Activated CD8-positive, alpha-beta memory T cell treated with anti-CD3 and anti-CD28 coated beads for 1 hour (primary cell): ENCODE measurements at places on chromosomes 7 and 10.

- no peak for DNase-seq
These were observed 9.5 kb upstream of the ING3 start for GRCh38 chr7:120941064-120941463.

DNA sequence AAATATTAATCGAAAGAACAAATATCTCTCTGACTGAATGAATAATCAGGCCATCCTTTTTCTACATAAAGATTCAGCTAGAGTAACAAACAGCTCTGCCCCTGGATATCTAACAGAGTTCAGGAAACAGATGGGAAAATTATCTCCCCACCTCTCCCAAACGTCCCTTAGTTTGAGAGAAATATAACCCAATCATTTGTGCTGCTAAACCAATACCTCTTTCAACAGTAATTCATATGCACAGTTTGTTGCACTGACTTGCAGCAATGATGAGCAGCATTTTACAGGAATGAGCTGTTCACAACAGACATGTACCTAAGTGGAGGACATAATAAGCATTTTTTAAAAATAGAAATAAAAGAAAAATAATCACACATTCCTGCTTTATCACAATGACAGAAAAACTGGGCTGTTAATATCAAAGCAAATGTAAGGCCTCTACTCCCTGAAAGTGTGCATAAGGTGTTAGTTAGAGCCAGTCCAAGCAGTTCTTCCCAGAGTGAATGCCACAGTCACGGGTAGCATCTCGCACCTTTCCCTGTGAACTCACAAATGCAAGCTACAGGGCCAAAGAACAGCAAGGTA is 2.3 kb downstream of the CREB3L2 start:
- no peak for DNase-seq

DNA sequence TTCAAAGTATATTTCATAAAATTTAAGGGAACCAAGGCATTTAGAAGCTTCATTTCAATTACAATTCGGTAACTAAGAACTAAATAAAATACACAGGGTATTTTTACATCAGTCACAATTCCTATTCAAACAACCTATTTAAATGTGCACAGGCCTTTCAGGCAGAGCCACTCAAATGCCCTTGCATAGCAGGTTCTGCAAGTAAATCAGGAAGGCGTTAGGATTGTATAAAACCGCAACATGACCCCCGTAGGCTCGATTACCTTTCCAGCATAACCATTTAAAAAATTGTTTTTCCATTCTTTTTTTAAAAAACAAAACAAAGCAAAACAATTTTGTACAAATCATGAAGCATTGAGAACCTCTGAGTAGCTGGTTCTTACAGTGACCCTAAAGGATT is 289.9 kb upstream of the SP8 start:
- no peak for DNase-seq

DNA sequence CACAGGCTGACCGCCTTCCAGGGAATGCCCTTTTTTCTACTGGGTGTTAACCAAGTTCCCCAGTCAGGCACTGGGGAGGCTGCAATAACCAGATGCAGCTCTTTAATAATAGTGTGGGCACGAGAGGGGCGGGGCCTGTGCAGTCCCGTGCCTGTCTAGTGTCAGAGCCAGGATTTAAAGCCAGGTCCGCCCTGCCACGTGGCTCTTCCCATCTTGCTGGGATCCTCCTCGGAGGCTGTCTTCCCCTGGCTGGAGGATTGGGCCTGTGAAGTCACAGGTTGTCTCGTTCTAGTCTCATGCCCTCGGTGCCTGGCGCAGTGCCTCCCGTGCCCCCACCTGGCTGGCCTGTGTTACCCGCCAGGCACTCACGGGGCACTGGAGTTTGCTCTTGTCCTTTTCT is 25.2 kb downstream of the TMEM120A start:
- no peak for DNase-seq

DNA sequence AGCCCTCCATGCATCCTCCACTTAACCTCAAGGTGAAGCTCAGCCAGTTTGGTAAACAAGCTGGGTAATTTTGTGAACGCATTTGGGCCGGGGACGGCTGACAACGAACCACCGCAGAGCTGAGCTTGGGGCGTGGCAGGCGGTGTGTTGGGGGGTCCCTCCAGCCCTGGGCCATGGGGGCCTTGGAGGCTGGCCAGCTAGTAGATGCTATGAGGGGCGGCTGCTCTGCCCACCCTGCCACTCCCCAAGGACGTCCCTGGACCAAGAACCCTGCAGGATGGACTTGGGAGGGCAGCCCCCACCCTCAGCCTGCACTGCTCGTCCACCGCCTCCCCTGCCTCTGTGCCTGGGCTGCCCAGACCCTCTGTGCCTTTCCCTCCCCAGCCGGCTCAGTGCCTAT is 12.0 kb upstream of the SCART1 start:
- no peak for DNase-seq

DNA sequence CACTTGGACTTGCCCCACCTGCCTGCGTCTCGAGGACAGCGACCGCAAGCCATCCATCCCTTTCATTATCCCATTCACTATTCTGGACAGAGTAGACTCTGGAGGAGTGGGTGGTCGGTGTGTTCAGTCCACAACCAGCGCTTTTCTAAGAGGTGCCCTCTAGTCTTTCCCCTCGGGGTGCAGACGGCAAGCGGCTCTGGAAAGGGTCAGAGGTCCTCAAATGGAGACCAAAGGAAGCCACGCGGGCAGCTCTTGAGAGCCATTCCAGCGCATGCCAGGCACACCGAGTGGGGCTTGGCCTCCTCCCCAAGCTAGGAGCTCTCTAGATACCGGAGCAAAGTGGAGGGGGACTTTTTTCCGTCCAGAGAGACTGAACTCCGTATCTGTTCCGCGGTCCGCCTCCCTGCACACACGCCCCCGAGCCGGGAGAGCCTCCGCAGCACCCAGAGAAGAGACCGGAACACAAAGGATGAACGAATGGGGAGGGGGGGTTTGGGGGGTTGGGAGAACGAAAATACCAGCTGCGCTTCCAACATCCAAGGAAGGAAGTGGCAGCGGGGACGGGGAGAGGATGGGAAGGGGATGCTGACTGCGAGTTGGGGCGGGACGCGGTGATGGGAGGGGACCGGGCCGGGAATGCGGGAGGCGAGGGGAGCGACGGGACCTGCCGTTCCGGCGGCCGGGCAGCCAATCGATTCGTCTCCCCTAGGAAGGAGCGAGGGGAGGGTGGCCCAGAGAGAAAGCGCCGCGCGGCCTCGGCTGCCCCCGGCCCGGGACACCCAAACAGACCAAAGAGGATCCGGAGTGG is 515 bp downstream of the GSDME start:
- no peak for DNase-seq

GRCh38 chr7:32071466-32072091 is 1.4 kb upstream of the PDE1C start:
- DNase-seq = no peak

DNA sequence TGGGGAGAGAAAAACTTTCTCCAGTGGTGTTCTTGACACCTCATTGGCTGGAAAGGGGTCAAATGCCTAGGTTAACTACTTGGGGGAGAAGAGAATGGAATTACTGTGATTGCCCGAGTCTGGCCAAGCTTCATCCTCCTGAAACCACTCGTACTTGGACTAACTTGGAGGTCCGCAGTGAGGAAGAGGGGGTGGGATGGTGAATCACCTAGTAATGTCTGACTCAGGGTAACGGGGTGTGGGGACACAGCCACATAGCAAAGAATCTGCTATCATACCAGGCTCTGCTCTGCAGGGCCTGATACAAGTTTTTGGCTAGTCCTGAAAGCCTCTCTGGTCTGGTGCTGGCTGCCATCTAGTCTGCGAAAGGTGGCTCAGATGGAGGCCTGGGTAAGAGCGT is 190.9 kb downstream of the RPS24 start:
- DNase-seq = no peak

DNA sequence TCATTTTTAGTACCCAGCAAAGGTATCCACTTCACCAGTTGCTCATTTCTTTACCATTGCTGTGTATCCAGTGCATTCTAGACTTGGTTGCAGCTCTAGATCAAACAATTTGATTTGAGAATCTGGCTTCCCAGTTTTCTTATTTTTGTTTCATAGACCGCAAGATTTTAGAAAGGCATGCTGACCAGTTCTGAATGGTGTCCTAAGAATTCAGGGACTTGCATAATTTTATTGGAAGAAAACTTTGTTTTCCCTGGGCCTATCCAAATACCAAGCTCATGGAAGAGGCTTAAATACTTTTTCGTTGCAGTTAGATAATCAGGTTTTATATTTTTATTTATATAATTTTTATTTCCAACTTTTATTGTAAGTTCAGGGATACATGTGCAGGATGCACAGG is 58.3 kb downstream of the BICC1 start:
- no peak for DNase-seq
